ENCODE measurements at places on chromosomes 16 and 17. TPM values are rescaled to one million over a fixed set of nuclear protein-coding genes. Genes with fewer than 3 reads are reported as not detected.

The GGT6 gene
- not detected for total RNA-seq

- DNase-seq, result no peak
These were observed 49.1 kb downstream of the TBC1D16 start for GRCh38 chr17:79986411-79987186.

- no peak for DNase-seq
These were observed 37.0 kb upstream of the PEMT start for GRCh38 chr17:17628388-17629008.

The MON1B gene
- 43.9 TPM for total RNA-seq

The IL34 gene
- 2.4 TPM for total RNA-seq

GRCh38 chr16:56450275-56450985 lies 702 bp downstream of the NUDT21 start:
- DNase-seq, result no peak

- DNase-seq, result no peak
These were observed 609.2 kb downstream of the TOX3 start for GRCh38 chr16:51937771-51938170.

GRCh38 chr17:40448639-40449261 lies 5.5 kb downstream of the IGFBP4 start:
- no peak for DNase-seq

- no peak for DNase-seq
These were observed 1.1 kb downstream of the FOXL1 start for GRCh38 chr16:86579268-86580062.

GRCh38 chr16:74999609-75000480 lies 1.0 kb downstream of the ZNRF1 start:
- DNase-seq, result peak; percentile 91

All from mesenteric fat pad (tissue), 1 donor.